Brain (organoid and tissue), 16 donors: ENCODE measurements at places on chromosomes 2 and 18. TPM values are rescaled to one million over a fixed set of nuclear protein-coding genes. Genes with fewer than 3 reads are reported as not detected.

- no peak for DNase-seq
These were observed 53.6 kb upstream of the SLC14A1 start for GRCh38 chr18:45670281-45670962.

GRCh38 chr2:144048631-144049060 is 471.3 kb downstream of the ZEB2 start:
- peak; percentile 33 for DNase-seq

GRCh38 chr2:38653715-38654527 is 12.0 kb upstream of the GALM start:
- DNase-seq = no peak

DNA sequence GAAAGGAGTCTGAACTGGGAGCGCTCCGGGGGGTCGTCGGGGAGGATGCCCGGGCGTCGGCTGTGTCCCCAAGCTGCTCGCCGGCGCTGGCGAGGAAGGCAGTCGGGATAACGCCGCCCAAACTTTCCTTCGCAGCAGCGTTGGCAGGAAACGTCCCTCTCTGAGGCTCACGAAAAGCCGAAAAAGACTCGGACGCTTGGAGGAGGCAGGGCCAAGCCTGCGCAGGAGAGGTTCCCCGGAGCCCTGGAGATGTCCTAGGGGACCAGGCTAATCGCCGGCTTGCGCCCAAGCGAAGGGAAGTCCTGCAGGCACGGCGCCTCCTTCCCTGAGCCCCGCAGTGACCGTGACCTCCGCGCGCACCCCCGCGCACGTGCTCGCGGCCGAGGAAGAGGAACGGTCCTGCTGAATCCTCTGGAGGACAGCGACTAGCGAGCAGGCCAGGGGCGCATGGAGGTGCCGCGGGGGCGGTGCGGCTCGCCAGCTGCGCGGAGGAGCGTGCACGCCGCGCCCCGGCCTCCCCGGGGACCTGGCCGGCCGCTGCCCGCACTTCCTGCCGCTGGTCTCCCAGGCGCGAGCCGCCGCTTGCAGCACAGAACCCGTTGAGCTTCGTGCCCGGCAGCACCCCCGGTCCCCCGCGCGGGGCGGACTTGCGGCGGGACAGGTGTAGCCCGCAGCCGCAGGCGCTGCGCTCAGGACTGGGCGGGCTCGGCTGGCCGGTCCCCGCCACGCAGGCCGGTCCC is at the start of gene SH3RF3:
SH3RF3 (plus strand) TSS at position 590 of the 740 bp plus-strand sequence.
- peak; percentile 54 for DNase-seq

GRCh38 chr2:235560345-235560744 is 66.5 kb downstream of the AGAP1 start:
- no peak for DNase-seq

DNA sequence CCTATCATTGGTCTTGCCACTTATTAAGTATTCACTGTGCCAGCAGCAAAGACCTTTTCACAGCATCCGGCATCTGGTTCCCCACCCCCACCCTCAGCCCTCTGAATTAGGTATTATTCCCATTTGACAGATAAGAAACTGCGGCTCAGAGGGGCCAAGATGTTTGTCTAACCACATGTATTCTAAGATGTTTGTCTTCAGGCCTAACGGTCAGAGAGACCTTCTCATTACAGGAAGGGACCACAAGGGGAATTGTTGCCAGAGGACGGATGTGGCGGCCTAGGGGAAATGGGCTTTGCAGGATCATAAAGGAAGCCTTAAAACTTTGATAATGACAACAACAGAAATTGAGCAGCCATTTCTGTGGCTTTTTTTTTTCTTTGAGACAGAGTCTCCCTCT is 16.6 kb downstream of the NPPC start:
- no peak for DNase-seq

GRCh38 chr18:63819786-63820185 is 44.6 kb downstream of the SERPINB7 start:
- DNase-seq = no peak

DNA sequence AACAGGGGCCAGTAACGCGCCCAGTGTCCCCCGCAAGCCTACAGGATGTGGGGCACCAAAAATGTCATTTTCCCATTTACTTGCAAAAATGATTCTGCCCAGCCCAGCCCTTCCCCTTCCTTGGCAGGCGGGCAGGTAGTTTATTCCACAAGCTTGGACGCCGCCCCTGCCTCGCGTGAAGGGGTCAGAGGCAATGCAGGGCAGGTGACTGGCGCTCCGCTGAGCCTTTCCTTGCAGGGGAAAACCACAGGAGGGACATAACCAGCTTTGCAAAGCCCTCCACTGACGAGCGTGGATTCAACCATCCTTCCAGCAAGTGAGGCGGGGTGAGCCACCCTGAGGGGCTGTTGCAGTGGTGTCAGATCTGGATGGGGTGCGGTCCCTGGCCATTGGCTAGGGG is 5.3 kb downstream of the MAB21L4 start:
- DNase-seq = no peak

DNA sequence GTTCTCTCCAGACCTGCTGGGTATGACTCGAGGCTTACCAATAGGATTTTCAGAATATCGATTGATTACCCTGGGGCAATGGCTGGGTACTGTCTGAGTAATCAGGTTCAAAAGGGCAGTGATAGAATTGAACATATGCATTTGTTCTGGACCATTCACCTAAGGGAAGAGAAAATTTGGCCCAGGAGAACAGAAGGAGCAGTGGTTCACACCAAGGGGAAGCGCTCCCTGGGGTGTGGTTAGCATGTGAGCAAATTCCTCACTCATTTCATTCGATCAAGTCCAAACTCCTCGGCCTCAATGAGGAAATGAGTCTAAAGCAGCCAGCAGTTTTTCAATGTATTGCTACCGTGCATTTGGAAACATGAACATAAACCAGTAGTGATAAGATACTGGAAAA is 55.6 kb downstream of the CYP26B1 start:
- no peak for DNase-seq

GRCh38 chr2:29802986-29803385 is 118.4 kb downstream of the ALK start:
- DNase-seq = peak; percentile 34

DNA sequence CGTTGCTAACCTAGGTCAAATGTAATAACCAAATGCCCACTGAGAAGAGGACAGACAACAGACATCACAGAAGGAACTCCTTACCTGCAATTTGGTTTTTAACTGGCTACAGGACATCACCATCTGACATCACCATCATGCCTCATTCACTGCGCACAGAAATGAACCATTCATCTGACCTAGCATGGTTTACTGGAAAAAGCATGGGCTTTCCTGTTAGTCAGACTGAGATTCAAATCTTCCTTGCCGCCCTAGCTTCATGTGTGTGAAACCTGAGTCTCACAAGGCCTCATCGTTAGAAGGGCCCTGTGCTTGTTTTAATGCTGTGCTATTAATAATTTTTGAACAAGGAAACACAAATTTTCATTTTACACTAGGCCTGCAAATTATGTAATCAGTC is 1.1 kb upstream of the HIBCH start:
- DNase-seq = no peak

- DNase-seq = no peak
These were observed 85.4 kb upstream of the MAP4K3 start for GRCh38 chr2:39522518-39522877.

- DNase-seq = no peak
These were observed 15.0 kb upstream of the KLF7 start for GRCh38 chr2:207180741-207181140.

GRCh38 chr2:119393971-119394748 is 27.4 kb downstream of the DBI start:
- DNase-seq = no peak

- no peak for DNase-seq
These were observed 47.9 kb upstream of the FANCL start for GRCh38 chr2:58289029-58289428.

GRCh38 chr2:134320930-134321329 is 67.1 kb downstream of the MGAT5 start:
- DNase-seq = peak; percentile 39

DNA sequence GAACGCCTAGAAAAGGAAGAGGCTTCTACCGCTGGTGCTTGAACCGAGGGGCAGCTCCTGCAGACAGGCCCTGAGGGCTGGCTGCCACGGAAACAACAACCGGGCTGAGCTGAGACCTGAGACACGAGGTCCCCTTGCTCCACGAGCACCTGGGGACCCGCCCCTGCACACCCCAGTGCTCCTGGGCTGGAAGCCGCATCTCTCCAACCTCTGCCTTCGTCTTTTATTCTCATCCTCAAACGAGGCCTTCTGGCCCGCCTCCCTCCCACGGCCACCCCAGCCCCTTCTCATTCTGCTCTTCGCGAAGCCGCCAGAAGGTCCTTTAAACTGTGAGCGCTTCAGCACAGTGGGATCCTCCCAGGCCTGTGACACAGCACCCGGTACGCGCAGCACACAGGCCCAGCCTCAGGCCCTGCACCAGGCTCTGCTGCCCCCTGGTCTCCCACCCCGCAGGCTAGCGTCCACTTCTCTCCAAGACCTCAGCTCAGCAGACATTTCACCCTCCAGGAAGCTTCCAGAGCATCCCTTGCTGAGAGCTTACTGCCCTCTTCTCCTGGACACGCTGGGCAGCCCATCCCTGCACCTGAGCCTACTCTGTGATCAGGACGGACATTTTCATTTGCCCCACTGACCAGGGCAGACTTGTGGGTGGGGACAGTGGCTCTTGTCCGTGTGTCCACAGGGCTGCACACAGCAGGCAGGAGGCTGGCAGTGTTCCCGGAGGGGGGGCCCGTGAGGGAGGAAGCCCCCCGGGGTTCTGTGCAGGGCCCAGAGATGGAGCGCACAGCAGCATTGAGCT is 149.7 kb downstream of the PXDN start:
- DNase-seq = no peak

- DNase-seq = no peak
These were observed 120.3 kb downstream of the RBMS1 start for GRCh38 chr2:160373263-160373662.

DNA sequence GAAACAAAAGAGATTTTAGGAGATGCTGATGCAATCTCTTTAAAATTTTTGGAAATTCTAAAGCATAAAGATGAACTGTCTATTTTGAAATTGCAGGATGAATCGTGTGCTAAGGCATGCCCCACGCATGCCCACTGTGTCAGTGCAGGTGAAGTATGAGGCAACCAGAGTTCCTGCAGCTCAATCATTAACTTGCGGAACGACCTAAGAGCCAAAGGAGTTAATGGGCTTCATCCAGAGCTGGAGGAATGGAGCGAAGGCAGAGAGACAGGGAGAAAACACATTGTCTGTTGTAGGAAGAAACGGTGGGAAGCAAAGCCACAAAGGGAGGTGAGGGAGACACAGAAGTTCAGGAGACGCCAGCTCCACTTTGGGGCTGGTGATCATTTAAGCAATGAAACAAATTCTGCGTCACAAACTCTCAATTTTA is 265.2 kb downstream of the CCDC85A start:
- DNase-seq = no peak

DNA sequence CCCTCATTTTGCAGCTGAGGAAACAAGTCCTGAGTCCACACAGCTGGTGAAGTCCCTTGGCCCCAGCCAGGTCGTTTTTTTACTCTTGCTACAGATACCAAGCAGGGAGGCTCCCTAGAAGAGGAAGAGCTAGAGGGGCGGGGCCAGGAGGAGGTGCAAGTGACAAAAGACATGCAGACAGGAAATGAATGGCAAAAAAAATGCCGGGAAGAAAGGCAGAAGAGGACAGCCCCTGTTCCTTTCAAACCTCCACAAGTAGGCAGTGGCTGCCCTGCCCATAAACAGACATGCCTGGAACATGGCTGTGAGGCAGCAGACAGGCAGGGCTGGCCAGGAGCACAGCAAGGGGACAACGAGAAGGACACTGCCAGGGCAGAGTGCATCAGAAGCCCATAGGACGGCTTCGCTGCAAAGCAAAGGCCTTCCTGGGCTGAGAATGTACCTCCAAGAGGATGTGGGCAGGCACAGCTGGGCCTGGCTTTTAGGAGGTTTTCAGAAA is 108.7 kb downstream of the ZBTB7C start:
- DNase-seq = no peak

- DNase-seq = no peak
These were observed 35.8 kb downstream of the KATNAL2 start for GRCh38 chr18:46953195-46953594.

- DNase-seq = no peak
These were observed 11.3 kb upstream of the KCNF1 start for GRCh38 chr2:10900216-10901109.

DNA sequence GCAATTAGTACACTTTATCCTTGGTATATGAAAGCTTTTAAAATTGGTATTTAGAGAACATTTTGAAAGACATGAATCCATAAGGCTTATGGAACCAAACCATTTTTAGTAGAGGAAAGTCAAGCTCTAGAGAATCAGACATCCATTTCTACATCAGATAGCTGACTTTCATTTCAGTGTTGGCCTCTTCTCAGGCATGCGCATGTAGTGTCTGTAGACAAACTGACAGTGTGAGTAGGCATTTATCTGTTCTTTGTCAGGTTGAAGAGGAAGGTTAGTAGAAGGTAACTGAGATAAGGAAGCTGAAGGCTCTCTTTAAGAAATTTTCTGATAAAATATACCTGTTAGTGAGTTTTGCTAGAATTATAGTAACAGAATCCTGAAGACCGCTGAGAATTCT is 221.9 kb upstream of the SIX3 start:
- no peak for DNase-seq

GRCh38 chr2:228602288-228602687 is 420.8 kb upstream of the SPHKAP start:
- DNase-seq = no peak

- DNase-seq = no peak
These were observed 1.1 kb downstream of the ARHGAP28 start for GRCh38 chr18:6730416-6731221.

- DNase-seq = no peak
These were observed 212.7 kb downstream of the KCNE4 start for GRCh38 chr2:223264541-223265193.

- no peak for DNase-seq
These were observed 6.6 kb downstream of the ARHGAP25 start for GRCh38 chr2:68741238-68741637.

Gene PDE11A
- polyA plus RNA-seq = 0.36 TPM

Gene IHH
- not detected for polyA plus RNA-seq

Gene IKZF2
- polyA plus RNA-seq = 1.3 TPM

Gene CWC22
- 5.0 TPM for polyA plus RNA-seq

Gene APLF
- 0.24 TPM for polyA plus RNA-seq

Gene GAL3ST2
- polyA plus RNA-seq = not detected

Gene UNC80
- polyA plus RNA-seq = 2.5 TPM

Gene REG1B
- polyA plus RNA-seq = not detected

Gene NYAP2
- 0.20 TPM for polyA plus RNA-seq

Gene ALMS1
- polyA plus RNA-seq = 8.2 TPM

Gene SULT1C2
- not detected for polyA plus RNA-seq

Gene SPATS2L
- polyA plus RNA-seq = 46.2 TPM

Gene MAP2
- polyA plus RNA-seq = 95.4 TPM

Gene IL1RN
- not detected for polyA plus RNA-seq

Gene IGFBP5
- 769 TPM for polyA plus RNA-seq

Gene SLC35F6
- 14.3 TPM for polyA plus RNA-seq

Gene EFR3B
- polyA plus RNA-seq = 23.8 TPM

Gene TGFA
- 5.3 TPM for polyA plus RNA-seq

Gene DPP4
- polyA plus RNA-seq = 0.20 TPM

Gene PER2
- polyA plus RNA-seq = 5.6 TPM

Gene LOXHD1
- polyA plus RNA-seq = not detected
